Left ventricle myocardium inferior (tissue), 1 donor: ENCODE measurements at places on chromosomes 3 and 15. TPM values are rescaled to one million over a fixed set of nuclear protein-coding genes. Genes with fewer than 3 reads are reported as not detected.

Gene KBTBD13
- 5.2 TPM for total RNA-seq

DNA sequence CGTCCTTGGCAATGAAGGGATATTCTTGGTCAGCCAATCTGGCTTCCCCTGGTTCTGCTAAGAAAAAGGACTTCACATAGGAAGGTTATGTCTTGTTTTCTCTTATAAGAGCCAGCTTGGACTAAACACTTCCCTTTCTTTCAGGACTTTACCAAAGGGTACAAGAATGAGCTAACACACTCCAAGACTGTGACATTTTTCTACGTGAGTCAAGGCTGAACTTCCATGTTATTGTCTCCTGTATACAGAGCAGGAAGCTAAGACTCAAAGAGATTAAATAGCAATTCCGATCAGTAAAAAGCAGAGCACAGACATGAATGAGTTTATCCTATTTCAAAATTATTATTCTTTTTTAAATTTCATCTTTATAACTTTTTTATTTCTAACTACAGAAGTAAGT, 63.3 kb upstream of the STT3B start:
- DNase-seq = no peak

DNA sequence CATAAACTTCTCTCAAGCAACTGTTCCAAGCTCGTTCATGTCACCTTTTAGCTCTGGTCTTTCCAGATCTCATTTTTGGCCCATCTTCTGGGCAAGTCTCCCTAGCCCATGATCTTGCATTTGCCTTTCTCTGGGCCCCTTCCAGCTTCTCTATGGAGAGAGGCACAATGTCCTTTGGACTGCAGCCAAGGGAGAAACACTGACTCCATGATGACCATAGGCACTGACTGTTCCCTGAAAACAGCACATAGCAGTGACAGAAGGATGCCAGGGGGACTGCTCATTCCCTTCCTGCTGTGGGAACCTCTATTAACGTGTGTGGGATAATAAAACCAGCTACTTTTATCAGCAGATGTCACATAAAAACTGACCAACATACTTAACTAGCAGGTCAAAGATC, 60.3 kb downstream of the STRIT1 start:
- DNase-seq = peak; percentile 48

Gene LXN
- 3.2 TPM for total RNA-seq

DNA sequence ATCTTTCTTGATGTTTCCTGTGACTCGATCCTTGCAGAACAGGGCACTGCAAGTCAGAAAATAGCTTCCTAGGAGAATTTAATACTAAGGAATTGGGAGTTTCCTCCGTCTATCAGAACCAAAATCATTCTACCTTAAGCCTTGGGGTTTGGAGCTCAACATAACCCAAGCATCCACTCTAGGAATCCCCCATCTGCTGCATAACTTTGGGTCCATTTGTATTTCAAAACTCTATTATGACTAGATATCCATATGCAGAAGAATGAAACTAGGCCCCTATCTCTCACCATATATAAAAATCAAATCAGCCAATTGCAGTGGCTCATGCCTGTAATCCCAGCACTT, 61.7 kb upstream of the AKAP13 start:
- DNase-seq = no peak

DNA sequence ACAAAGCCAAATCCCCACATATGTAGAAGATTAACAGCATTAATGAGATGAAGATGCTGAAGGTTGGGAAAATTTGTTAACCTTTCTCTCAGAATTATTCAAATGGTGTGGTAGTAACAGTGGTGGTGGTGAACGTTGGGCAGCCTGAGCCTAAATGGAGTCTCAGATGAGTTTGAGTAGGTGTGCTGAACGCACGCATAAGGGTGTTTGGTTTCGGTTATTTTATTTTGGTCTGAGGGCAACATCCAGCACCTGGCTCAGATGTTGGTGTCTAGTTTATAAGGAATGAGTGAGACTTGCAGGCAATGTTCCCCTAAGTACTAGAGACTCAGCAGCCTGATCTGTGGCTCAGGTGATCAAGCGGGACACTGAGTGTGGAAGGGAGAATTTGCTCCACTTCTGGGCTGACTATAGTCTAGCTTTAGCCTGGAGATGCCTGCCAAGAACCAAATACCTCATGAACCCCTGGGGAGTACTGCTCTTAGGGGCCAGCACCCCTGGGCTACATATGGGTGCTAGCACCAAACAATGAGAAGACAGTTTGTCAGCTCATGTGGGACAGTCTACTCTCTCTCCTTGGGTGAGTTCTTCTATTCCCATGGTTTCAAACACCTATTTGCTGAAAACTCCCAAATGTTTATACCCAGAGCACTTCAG, 39.5 kb upstream of the ATP2C1 start:
- no peak for DNase-seq

- DNase-seq = peak; percentile 41
Measured at GRCh38 chr3:71581457-71582035, 2.0 kb downstream of the FOXP1 start.

GRCh38 chr15:63079947-63080626, 37.5 kb downstream of the TPM1 start:
- DNase-seq = no peak

Gene GOLGA6L4
- total RNA-seq = 1.1 TPM

DNA sequence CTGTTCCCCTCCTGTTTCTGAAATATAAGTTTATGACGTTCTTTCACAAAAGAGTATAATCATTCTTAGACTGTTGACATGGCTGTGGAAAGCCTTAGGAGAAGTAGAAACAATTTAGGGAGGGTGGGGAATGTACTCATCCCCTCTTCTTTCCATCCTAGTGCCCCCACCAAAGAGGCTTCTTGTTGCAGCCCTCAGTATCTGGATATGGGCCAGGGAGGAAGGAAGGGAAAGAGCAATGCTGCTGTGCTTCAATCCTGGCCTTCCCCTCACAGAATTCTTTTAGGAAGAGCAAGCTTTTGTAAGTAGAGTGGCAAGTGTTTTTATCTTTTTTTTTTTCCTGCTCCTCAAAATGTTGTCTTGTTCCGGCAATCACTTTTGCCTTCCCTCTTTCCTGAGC, 1.7 kb downstream of the INAFM2 start:
- no peak for DNase-seq

Gene GOLGA6L7
- not detected for total RNA-seq

GRCh38 chr3:176795891-176796290, 401.4 kb downstream of the TBL1XR1 start:
- DNase-seq = no peak

- no peak for DNase-seq
Measured at GRCh38 chr3:15120986-15121385, 22.0 kb upstream of the RBSN start.

DNA sequence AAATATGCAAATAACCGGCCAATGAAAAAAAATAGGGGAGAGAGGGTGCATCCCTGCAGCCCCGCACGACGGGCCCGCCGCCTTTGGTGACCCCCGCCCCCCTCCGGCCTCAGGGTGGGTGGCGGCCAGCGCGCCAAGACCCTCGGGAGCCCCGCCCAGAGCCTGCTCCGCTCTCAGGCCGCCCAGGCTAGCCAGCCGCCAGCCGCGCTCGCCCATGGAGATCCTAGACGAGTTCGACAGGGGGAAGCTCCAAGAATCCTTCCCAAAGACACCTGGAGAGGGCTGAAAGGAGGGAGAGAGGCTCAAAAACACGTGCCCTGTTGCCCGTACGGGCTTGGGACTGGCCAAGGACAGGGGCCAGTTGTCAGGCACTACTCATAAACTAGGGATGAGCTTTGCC, 434.0 kb downstream of the NR2F2 start:
- DNase-seq = no peak

DNA sequence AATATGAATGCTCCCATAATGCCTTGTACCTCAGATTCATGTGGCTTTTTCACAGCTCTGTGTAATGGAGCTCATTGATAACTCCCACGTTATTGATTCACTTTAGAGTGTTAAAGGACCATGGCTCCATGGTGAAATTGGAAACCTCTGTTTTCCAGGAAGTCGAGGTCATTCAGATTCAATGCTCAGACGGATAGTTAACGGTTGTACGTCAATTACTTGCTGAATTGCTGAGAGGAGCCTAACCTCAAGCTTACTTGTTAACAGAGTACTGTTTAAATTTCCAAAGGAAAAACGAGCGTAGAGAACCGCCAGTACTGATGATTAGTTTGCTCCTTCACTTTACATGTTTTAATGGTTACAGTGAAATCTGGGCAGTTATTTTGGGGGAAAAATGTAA, 11.1 kb downstream of the ABHD17C start:
- DNase-seq = no peak

DNA sequence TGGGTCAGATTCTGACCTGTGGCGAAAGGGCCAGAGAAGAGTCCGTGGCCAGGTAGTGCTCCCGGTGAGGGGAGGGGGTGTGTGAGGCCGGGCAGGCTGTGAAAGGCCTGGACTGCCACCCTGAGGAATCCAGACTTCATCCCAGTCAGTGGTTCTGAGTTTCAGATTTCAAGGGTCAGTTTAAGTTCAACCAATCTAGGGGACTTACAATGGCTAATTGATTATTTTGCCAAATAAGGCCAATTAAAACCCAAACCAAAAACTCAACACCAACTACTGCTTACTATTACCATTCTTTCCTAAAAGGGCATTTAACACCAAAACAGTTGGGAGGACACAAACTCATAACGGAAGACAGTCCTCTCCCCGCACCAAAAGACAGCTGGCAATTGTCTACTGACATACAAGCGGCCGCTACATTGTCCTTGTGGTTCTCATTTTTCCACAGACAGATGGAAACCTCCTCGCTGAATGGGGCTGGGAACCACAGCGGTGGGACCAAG, 30.5 kb downstream of the TMEM44 start:
- no peak for DNase-seq

Gene PODXL2
- 1.7 TPM for total RNA-seq

DNA sequence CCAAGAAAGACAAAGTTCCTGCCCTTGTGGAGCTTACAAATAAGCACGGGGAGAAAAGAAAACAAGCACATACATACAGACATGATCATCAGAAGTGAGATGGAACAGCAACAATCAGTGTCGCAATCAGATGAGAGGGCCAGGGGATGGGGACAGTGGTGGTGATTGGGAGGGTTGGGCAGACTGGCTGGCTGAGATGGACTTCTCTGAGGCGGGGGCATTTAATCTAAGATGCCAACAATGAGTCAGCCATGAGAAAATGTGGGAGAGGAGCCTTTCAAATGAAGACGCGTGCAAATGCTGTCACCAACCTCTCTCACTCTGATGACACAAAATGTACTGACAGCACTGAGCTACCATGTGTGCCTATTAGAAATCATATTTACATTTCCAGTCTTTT, 81.4 kb downstream of the NCEH1 start:
- no peak for DNase-seq

Gene CCDC12
- 31.0 TPM for total RNA-seq
